ENCODE measurements at places on chromosomes 16 and 17. TPM values are rescaled to one million over a fixed set of nuclear protein-coding genes. Genes with fewer than 3 reads are reported as not detected.

Gene CRHR1
- not detected for total RNA-seq

Gene ZPBP2
- not detected for total RNA-seq

Gene WNT9B
- not detected for total RNA-seq

Gene PIRT
- total RNA-seq: not detected

Gene BRICD5
- total RNA-seq: 1.1 TPM

Gene C17orf50
- total RNA-seq: not detected

Gene CCL7
- total RNA-seq: not detected

Gene PRCD
- total RNA-seq: 11.2 TPM

Gene APOBR
- total RNA-seq: not detected

Gene TRAF4
- total RNA-seq: 23.8 TPM

Gene ZG16B
- 0.16 TPM for total RNA-seq

Gene TM4SF5
- total RNA-seq: not detected

Gene FOXJ1
- total RNA-seq: not detected

Gene SRCIN1
- not detected for total RNA-seq

Gene KRTAP2-3
- total RNA-seq: not detected

Gene DLX4
- not detected for total RNA-seq

Gene KRTAP9-8
- total RNA-seq: not detected

Gene SCNN1G
- not detected for total RNA-seq

Gene NHLRC4
- 4.7 TPM for total RNA-seq

Gene SEZ6
- not detected for total RNA-seq

Gene RNF157
- total RNA-seq: 0.32 TPM

Gene KCNH4
- total RNA-seq: not detected

Gene RHBDL1
- total RNA-seq: 3.9 TPM

Gene NKD1
- under 0.01 TPM for total RNA-seq

Gene TMIGD1
- total RNA-seq: not detected

Gene PPY
- not detected for total RNA-seq

Data from bronchial smooth muscle cell (primary cell).